ENCODE measurements at places on chromosomes 1 and 21. TPM values are rescaled to one million over a fixed set of nuclear protein-coding genes. Genes with fewer than 3 reads are reported as not detected.

The PPIAL4G gene
- total RNA-seq = not detected

The S100A3 gene
- total RNA-seq = 2.5 TPM

The CYP4A22 gene
- total RNA-seq = not detected

The PIGK gene
- 22.9 TPM for total RNA-seq

The C1orf116 gene
- not detected for total RNA-seq

The PRDM16 gene
- under 0.01 TPM for total RNA-seq

The PCSK9 gene
- 34.5 TPM for total RNA-seq

The AMY1A gene
- not detected for total RNA-seq

The CFHR3 gene
- total RNA-seq = not detected

The TBX19 gene
- total RNA-seq = 0.12 TPM

The SLC35F3 gene
- total RNA-seq = not detected

The APP gene
- total RNA-seq = 324 TPM

The RHCE gene
- 1.2 TPM for total RNA-seq

The CD5L gene
- not detected for total RNA-seq

The YBX1 gene
- 514 TPM for total RNA-seq

The TSSK3 gene
- not detected for total RNA-seq

The TNFRSF18 gene
- total RNA-seq = not detected

The HMGN1 gene
- total RNA-seq = 165 TPM

The CD247 gene
- not detected for total RNA-seq

The GPR25 gene
- not detected for total RNA-seq

The S100A11 gene
- total RNA-seq = 784 TPM

The DMRTA2 gene
- total RNA-seq = not detected

The U2AF1 gene
- total RNA-seq = 10.6 TPM

The NHLH1 gene
- total RNA-seq = not detected

The CHIA gene
- total RNA-seq = not detected

The INSRR gene
- total RNA-seq = not detected

The DIP2A gene
- 15.3 TPM for total RNA-seq

The LY9 gene
- not detected for total RNA-seq

The ZNF697 gene
- total RNA-seq = 8.2 TPM

Measured in pericardium fibroblast (primary cell).